ENCODE measurements at places on chromosomes 13 and 19. TPM values are rescaled to one million over a fixed set of nuclear protein-coding genes. Genes with fewer than 3 reads are reported as not detected.

DNA sequence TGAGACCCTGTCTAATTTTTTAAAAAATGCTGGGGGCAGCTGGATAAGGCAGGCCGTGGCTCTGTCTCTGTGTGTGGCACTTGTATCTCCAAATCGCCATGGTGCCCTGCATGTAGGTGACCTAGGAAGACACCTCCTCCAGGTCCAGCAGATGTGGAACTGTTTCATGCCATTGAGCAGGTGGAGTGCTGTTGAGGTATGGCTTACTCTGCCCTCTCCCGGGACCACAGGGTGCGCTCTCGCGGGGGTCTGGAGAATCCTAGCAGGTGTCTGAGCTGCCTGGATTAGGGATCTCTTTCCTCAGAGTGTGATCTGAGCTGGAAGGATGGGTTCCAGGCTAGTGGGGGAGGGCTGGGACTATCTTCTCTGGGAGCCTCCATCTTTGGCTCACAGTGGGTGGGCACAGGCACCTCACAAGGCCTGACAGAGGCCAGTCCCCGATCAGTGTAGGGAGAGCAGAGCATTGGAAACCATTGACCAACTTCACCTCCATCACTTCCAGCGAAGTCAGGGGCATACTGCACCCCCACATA, 67.7 kb upstream of the TM9SF2 start:
- DNase-seq = no peak

DNA sequence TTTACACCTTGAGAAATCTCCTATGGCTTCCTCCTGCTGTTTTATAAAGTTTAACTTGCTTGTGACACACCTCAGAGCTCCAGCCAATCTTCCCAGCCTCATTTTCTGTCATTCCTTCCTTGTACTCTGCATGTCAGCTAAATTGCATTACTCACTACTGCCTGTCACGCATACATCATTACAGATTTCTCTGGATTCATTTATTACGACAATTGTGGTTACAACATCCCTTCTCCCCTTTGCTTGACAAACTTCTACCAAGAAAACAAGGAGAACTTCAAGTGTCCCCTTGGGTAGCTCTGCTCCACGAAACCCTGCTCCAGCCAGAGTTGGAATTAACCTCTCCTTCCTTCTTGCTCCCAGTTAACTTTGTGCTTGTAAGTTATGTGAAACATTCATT, 22.0 kb upstream of the GPR18 start:
- peak; percentile 78 for DNase-seq

GRCh38 chr13:39536274-39536673, 66.7 kb downstream of the LHFPL6 start:
- DNase-seq = no peak

GRCh38 chr19:41551711-41552110, 24.3 kb upstream of the CEACAM21 start:
- no peak for DNase-seq

DNA sequence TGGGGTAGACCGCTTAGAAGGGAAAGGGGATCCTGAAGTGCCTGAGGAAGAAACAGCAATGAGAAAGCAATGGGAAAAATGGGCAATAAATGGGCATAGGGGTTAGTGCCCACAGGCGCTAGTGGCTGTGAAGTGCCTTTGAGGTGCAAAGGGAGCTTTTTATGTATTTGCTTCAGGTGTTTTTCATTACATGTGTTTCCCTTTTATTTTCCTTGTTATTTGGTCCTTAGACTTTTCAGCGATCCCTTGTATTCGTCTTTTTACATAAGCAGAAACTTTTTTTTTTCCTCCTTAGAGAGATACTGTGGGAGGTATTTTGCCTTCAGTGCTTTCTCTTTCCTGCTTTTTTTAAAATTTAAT, 19.6 kb downstream of the NFIX start:
- DNase-seq = peak; percentile 48

DNA sequence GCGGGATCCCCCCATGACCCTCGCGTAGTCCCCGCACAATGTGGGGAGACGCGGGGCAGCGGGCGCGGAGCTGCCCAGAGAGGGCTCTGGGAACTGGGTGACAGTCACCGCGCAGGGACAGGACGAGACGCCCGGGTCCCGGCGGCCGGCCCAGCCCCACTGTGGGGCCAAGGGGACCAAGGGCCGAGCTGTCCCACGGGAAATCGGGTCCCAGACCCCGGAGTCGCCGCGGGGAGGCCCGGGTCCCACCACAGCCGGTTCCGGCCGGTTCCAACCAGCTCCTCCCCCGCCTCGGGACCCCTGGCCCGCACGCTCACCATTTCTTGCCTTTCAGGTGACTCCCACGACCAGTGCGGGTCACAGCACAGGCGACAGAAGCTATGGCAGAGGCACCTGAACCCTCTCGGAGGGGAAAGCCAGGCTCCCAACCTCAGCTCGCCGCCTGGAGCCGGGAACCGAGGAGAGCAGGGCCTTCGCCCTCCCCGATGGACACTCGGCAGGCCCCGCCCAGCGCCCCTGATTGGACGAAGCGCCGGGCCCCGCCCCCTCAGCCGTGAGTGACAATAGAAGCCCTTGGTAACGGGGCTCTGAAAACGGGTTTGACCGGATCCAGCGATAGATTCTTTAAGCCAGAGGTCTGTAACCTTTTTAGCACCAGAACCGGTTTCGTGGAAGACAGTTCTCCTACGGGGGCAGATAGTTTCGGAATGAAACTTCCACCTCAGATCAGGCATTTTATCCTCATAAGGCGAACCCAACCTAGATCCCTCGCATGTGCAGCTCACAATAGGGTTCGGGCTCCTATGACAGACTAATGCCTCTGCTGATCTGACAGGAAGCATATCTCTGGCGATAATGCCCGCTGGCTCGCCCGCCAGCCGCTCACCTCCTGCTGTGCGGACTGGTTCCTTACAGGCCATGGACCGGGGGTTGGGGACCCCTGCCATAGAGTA, at the start of gene ZNF433:
TSS of gene ZNF433 (minus strand) at position 460 of the 953 bp plus-strand sequence. CDS start at position 320, 140 bp downstream.
- DNase-seq = peak; percentile 98

DNA sequence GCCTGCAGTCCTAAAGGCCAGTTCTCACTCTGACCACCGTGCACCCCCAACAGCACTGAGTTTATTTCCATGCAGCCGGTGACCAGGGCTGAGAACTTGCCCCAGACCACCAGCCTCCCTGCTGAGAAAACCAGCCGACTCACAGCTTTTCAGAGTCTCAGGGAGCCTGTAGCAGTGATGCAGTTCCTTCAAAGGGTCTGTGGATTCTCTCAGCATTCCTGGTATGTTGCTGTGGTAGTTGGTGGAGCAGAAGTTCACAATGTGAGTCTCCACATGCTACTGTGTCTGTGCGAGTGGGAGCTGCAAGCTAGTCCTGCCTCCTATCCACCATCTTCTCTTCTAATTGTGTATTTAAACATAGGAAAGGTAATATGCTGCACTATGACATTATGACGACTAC, 254.9 kb upstream of the KLF12 start:
- no peak for DNase-seq

GRCh38 chr19:34838753-34839431, 65.9 kb upstream of the ZNF599 start:
- peak; percentile 37 for DNase-seq

DNA sequence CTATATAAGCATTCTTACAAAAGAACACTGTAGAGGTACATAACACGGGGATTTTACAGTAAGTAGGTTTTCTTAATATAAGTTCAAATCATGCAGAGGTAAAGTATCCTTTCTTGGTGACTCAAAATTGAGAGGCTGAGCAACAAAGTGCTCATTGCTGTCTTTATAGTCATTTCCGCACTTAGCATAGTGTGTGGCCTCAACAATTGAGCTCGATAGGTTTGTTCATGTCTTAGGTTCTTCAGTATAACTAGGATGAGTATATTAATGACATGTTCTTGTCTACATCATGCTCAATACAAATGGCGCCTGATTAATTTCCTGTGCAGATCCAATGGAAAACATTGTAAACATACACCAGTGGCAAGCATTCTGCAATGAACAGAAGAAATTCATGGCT, 1.4 kb downstream of the WDFY2 start:
- peak; percentile 86 for DNase-seq

- DNase-seq = no peak
Measured at GRCh38 chr13:108460746-108461145, 168.7 kb upstream of the MYO16 start.

GRCh38 chr13:31000889-31001288, 68.4 kb downstream of the TEX26 start:
- peak; percentile 29 for DNase-seq

DNA sequence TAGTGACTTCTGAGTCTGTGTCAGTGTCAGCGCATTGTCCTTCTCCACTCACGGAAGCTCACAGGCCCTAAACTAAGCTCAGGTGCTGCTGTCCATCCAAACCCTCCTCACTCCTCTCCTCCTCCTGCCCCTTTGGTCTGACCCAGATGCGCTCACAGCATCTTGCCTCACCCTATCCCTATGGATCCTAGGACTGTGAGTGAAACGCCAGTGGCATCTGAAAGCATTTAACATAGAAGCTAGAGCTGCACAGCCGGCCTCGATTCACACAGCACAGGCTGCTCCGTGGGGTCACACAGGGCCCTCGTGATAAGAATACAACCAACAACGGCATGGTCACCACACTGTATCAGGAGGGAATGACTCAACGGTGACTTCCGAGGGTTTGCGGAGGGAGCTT, 149.1 kb upstream of the SPACA7 start:
- DNase-seq = no peak

GRCh38 chr19:2187159-2187558, 23.4 kb downstream of the DOT1L start:
- DNase-seq = no peak

- peak; percentile 91 for DNase-seq
Measured at GRCh38 chr13:51518827-51519226, 65.4 kb upstream of the WDFY2 start.

GRCh38 chr13:20395061-20395916, 130.4 kb downstream of the CRYL1 start:
- DNase-seq = peak; percentile 14

GRCh38 chr13:40588101-40588500, 78.3 kb downstream of the FOXO1 start:
- DNase-seq = no peak

DNA sequence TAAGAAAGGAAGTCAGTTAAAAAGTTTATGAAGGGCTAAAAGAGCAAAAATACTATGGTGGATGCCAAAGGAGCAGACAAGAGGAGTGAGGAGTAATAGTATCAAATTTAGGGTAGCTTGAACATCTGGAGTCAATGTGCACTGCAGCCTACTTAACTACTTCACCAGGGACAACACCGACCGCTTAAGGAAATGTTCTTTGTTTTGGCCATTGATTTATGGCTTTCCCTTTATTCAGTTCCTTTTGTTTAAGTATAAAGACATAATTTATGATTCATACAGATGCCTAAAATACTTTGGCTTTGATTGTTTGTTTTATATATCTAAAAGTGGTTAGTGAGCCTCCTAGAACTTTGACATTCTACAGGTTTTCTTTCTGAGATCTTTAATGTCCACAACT, 276.3 kb upstream of the PRR20A start:
- DNase-seq = no peak

GRCh38 chr13:27419328-27419727, 5.1 kb upstream of the GTF3A start:
- DNase-seq = peak; percentile 20

- DNase-seq = no peak
Measured at GRCh38 chr13:44404261-44405132, 30.9 kb downstream of the SERP2 start.

The PCDH9 gene
- total RNA-seq = 0.76 TPM

The TMEM86B gene
- total RNA-seq = 0.63 TPM

The FXYD1 gene
- total RNA-seq = 0.43 TPM

The ACP7 gene
- total RNA-seq = not detected

The LMTK3 gene
- not detected for total RNA-seq

The FCAR gene
- not detected for total RNA-seq

The LPAR2 gene
- 1.8 TPM for total RNA-seq

The LILRB5 gene
- total RNA-seq = not detected

All from GM23248 (cell line).